Thoracic aorta (tissue), 2 donors: ENCODE measurements at places on chromosomes 7 and 10. TPM values are rescaled to one million over a fixed set of nuclear protein-coding genes. Genes with fewer than 3 reads are reported as not detected.

Gene OR2A7
- total RNA-seq: 2.0 TPM

Gene LRRC61
- total RNA-seq: 4.6 TPM

Gene SNX10
- 2.3 TPM for total RNA-seq

Gene GNG11
- total RNA-seq: 12.2 TPM

DNA sequence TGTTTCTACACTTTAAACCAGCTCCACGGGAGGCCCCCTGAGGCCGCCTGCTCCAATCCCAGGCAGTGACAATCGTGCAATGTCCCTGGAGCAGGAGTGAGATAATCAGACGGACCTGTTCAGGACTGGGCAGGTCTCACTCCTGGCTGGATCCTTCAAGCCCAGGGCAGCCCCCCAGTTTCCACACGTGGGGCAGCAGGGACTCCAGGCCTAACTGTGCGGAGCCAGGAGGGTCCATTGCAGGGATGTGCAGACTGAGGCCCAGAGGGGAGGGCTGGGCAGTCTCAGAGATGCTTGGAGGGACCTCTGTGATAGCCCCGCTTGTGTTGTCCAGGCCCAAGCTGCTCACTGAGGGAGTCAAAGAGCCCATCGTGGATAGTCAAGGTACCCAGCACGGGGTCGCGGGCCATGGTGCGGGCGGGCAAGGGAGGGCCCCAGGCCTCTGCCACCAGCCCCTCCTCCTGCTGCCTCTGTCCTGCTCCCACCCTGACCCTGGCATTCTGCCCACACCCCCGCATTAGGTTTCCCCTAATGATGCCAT, 110.5 kb upstream of the KCTD7 start:
- no peak for DNase-seq
- no peaks in the 10 kb centered on the region for H3K4me1 ChIP-seq
- no peak overlapping the region for H3K27ac ChIP-seq

- H3K36me3 ChIP-seq: peaks cover 4% of the 10 kb centered on the region
- H3K4me3 ChIP-seq: no peak overlapping the region
- H3K4me1 ChIP-seq: no peaks in the 10 kb centered on the region
Observed at GRCh38 chr7:148747274-148747673, 48.6 kb downstream of the CUL1 start.

DNA sequence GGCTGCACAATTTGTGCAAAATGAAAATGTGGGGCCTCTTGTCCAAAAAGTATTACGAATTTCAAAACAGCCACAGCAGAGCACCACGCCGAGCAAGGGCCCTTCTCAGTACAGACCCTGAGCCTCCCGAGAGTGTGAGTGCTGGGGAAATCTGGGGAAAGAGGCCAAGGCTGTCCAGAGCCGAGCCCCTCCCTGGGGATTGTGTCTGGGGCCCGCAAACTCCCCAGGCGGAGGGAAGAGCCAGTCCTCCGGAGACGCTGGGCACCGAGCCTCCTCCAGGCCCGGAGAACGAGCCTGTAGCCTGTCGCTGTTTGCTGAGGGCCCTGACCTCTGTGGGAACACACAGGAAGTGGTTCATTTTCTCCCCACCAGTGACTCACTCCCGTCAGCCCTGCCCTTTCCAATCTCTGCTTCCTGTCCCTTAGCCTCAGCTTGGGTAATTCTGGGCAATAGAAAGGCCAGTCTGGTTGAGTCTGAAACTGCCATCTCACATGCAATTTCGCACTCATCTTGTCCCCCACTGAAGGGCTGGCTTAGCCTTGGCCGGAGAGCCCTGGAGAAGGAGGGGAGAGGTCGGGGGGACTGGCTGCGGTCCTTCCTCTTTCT, 19.5 kb upstream of the GNA12 start:
- DNase-seq: peak; percentile 59
- no peaks in the 10 kb centered on the region for H3K36me3 ChIP-seq
- peak overlapping the region; percentile 99 for H3K27ac ChIP-seq
- H3K27me3 ChIP-seq: no peaks in the 10 kb centered on the region
- peaks cover 18% of the 10 kb centered on the region for H3K4me1 ChIP-seq

DNA sequence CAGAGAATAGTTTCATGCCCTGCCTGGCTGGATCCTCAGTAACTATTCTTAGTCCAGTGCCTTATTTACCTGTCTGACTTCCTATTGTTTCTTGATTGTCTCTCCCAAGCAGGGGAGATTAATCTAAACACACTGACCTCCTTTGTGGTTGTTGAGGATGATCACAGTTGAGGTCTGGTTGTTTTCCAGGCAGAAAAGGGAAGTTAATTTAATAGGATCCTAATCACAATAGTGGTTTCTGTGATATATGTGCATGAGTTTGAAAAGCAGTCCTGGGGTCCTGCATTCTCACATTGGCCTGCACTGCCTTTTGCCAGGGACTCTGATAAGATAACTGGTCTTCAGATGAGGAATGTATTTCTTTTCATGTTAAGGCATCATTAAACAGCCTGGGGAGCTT, 130.1 kb downstream of the SND1 start:
- H3K4me3 ChIP-seq: no peak overlapping the region
- H3K4me1 ChIP-seq: no peaks in the 10 kb centered on the region
- DNase-seq: no peak
- H3K27me3 ChIP-seq: no peaks in the 10 kb centered on the region
- no peak overlapping the region for H3K27ac ChIP-seq

GRCh38 chr10:74674927-74675326, 151.5 kb upstream of the KAT6B start:
- H3K4me3 ChIP-seq: no peak overlapping the region
- no peaks in the 10 kb centered on the region for H3K27me3 ChIP-seq
- no peaks in the 10 kb centered on the region for H3K4me1 ChIP-seq
- H3K27ac ChIP-seq: no peak overlapping the region
- no peak for DNase-seq
- no peaks in the 10 kb centered on the region for H3K36me3 ChIP-seq
